Fibroblast of skin of abdomen (primary cell): ENCODE measurements at places on chromosomes 2 and 18.

DNA sequence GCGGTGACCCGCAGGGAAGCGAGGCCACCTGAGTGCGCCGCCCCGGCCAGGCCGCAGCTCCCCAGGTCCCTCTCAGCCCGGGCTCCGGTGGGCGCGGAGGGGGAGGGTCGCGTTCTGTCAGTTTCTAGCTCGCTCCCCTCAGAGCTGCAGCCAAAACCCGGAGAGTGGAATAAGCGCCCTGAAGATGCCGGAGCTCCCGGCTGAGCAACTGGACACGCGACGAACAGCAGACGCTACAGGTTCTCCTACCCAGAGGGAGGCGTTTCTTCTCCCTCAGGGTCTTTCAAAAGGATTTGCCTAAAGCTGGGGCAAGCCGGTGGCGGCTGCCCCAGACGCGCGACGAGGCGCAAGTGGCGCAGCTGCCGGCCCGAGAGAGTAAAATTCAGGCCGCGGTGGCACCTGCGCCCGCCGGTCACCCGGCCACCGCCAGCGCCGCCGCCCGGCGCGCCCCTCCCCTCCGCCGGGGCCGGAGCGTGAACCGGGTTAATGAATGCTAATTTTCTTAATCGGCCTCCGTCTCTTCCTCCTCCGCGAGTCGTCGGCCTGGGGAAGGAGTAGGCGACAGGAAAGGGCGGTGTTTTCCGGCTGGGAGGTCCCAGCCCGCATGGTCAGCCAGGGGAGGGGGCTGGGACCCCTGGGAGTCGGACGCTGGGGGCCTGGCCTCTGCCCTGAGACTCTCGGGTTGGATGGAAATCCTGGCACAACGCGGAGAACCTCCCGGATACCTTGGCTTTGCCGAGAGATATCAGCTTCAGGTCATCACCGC lies 845 bp upstream of the CDC42EP3 start:
- peak; percentile 94 for DNase-seq

DNA sequence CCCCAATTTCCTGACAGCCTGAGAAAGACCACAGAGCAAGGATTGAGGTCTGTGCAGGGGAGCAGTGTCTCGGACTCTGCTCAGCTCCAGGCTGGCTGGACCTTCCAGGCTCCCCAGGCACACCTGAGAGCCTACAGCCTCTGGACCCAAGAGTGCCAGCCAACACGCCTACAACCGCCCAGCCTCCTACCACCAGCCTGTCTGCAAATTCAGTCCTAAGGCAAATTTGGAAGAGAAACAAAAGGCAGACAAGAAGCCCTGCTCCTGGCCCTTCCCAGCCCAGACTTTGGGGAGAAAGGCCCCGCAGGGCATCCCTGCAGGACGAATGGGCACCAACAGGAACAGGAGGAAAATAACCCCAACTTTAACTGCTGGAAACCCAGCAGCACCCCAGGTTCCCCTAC lies 1.9 kb downstream of the HS6ST1 start:
- no peak for DNase-seq

GRCh38 chr18:10546557-10547300 lies 20.9 kb downstream of the NAPG start:
- DNase-seq: no peak

DNA sequence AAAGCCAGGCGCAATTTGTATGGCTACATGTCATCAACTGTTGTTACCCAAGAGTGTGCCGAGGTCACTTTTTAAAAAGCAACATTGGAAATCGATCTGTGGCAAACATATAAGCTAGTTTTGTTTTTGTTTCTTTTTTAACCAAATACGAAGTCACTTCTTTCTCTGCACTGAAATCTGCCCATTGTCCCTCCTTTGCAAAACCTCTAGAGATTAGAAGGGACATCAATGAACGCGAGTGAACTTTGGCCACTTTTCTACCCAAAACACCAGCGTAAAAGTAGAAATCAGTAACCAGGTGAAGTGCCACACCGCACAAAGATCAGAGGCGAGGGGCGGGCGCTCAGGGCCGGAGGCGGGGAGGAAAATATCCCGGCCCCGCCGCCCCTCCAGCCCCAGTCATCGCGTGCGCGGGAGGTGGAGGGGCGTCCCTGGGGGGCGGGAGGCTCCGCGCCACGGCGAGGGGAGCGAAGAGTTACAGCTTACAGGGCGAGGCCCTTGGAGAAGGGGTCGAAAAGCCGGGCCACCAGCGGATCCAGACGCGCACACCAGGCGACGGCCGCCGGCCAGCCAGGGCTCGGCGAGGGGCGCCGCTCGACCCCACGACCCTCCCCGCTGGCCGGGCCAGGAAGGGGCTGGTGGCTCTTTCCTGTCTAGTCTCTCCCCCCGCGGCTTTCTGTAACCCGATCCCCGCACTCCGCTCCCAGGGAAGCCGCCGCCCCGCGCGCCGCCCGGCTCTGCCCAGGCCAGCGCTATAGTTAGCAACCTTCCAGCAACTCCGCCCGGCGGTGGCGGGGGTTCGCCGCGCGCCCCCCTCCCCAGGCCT lies 993 bp downstream of the RBMS1 start:
- DNase-seq: peak; percentile 81

DNA sequence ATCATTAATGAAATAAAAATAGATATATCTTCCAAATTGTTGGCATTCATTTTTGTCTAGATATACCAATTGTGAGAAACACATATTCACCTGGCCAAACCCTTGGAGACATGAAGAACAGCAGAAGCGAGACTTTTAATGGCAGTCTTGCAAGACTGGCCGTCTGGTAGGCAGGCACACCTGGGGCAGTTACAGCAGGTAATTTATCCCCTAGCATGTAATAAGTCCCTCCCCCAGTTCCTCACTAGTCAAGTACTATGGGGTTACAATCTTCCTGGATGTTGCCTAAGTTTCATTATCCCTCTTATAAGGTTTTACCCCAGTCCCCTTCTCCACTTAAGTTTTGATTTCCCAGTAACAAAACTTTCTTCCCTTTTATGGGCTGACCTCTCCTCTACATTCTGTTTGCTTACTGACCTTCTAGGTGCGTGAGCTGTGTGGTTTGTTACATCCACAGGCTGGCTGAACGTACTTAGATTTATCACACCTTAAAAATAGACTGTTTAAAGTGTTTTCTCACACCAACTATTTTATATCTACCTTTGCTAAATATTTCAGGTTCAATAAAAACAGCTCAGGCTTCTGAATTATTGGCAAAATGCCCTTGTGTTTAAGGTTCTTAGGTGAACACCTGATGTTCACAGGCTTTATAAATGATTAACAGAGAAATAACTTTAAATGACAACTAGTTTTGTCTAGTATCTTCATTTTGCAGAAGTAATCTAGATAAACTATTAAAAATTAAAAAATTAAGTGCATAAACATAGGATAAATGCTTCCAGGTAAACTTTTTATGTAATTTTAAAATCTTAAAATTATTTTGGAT lies 365.0 kb upstream of the TFPI start:
- DNase-seq: no peak

DNA sequence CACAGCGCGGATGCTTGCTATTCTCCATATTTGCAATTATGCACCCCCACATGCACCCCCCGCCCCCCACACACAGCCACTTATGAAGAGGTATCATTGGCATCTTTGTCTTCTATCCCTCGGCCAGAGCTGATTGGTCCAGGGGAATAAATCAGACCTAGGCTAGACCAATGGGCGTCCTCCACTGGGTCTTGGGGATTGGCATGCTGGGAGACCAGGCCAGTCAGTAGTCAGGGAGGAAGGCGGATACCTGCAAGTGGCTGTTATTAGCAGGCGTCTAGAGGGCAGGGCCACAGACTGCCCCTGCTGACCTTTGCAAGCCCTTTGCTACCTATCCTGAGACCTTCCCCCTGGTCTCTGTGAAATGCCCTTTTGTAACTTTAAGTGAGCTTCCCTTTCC lies 30.0 kb downstream of the ATOH8 start:
- DNase-seq: no peak

- DNase-seq: no peak
These were observed 189.0 kb downstream of the GALNT1 start for GRCh38 chr18:35770376-35771014.

DNA sequence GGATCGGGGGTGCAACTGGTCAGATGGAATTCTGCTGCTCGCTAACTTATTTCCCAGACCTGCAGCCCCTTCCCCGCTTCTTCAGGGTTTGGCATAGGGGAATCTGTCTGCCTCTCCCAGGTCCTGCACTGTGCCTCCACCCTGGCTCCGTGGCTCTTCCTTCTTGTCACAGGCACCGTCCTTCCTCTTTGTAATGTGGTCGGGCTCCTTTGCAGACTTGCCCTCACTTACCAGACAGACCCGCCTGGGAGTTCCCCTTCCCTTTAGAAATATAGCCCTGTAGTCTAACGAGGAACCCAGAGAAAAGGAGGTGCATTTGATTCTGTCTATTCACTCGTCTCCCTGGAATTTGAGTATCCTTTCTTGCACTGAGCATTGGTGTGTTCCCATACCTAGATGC lies 63.9 kb upstream of the PAX8 start:
- DNase-seq: no peak

GRCh38 chr18:24506175-24506574 lies 45.7 kb downstream of the HRH4 start:
- DNase-seq: no peak

DNA sequence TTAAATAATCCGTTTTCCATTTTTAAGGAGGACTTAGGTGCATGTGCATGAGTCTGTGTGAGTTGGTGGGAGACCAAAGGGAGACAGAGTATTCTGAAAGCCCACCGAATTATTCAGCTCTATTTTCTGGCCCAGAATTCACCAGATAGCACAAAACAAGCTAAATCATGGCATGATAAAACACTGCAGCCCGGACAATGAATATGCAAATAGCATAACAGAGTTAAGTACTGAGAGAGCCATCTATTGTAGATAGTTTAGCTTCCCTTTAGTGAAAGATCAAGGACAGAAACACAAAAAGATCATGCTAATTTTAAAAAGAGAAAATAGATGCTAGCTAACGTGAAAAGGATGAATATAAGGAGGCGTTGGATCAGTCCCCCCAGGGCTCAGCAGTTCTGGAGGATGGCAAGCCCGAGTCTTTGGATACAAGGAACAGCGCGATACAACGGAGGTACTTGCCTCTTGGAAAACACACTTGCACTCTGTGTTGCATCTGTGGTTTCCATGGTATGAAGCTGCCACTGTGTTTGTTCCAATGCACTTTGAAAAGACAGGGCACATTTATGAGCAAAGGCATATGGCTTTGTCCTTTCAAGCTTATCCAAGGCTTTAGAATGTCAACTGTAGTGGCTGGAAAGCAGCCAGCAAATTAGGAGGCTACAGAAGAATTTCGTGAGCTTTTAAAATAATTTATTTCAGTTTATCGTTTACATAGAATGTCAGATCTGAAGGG lies 119.9 kb downstream of the LYPD1 start:
- no peak for DNase-seq

- no peak for DNase-seq
These were observed 59.0 kb downstream of the MOGAT1 start for GRCh38 chr2:222730366-222730999.

DNA sequence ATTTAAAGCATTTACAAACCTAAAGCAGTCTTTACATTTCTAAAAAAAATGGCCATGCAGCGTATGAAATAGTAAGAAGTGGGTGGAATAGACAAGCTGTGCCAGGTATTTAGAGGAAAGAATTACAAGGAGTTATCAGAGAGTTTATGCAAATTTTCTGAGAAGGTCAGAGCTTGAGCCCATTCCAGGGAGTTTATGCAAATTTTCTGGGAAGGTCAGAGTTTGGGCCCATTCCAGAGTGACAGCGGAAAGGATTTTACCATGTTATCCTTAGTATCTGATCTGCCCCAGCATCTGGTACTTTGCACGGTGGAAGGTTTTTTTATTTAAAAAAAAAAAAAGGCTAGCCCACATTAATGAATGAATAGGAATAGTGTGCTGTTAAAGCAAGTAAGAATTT lies 1.4 kb upstream of the DOK6 start:
- no peak for DNase-seq

- DNase-seq: no peak
These were observed 951.6 kb upstream of the SLC39A10 start for GRCh38 chr2:194705398-194705797.

DNA sequence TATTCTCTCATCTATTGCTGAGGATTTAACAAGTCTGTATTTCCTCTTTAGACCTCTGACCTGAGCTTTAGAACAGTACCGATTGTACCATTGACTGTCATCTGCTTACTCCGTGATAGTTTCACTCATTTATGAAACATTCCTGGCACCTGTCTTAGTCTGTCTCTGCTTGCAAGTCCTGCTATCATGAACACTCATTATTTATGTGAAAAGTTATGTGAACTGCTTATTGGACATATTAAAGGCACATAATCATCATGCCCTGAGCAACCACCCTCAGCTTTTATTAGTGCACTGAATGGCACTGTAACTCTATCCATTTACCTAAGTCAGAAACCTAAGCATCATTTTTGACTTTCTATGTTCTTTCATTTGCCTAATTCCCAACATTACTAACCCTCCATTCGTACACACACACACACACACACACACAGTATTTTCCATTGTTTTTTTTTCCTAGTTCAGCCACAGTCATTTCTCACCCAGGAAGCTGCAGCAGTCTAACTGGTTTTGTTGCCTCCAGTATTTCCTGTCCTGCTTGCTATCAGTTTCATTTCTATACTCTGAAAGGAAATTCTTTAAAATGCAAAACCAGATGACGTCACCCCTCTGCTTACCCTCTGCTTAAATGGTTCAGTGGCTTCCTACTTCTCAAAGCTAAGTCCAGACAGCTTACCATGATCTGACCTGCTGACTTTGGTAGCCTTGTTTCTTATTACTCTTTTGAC lies 146.1 kb downstream of the HAUS1 start:
- peak; percentile 82 for DNase-seq

GRCh38 chr2:105584435-105585010 lies 160.2 kb upstream of the NCK2 start:
- DNase-seq: no peak

DNA sequence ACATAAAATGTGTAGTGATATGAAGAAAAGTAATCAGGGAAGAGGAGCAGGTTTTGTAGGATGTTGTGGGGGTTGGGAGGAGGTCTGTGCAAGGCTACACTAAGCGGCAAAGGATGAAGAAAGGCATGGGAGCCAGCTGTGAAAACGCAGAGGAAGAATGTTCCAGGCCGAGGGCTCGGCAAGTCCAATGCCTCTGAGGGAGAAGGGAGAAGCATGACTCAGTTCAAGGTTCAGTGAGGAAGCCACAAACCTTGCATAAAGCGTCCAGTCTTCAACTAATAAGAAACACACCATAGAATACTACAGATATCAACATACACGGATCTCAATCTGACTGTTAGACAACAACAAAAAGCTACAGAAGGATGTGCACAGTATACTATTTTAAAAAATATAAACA lies 16.2 kb downstream of the EPB41L3 start:
- DNase-seq: peak; percentile 94

DNA sequence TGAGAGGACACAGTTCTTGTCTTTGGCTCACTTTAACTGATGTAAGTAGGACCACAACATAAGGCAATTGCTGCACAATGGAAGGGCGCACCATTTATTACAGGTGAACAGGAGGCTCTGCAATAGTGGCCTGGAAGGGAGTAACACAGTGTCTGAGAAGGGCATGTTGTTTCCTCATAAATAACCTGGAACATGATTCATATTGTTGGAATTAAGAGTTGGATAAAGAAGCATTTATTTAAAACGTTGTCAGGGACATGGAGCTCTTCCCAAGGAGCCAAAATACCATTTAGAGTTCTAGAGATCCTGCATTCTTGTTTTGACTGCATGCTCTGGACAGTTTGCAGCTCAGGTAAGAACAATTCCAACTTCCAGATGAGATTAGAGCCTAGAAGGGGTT lies 110.4 kb downstream of the PLCL1 start:
- peak; percentile 21 for DNase-seq
